Tibial artery (tissue), 4 donors: ENCODE measurements at places on chromosomes 3 and 15.

GRCh38 chr3:34066328-34066727 is 267.9 kb downstream of the PDCD6IP start:
- DNase-seq = no peak

GRCh38 chr3:177642804-177643125 is 445.5 kb upstream of the TBL1XR1 start:
- DNase-seq = no peak

DNA sequence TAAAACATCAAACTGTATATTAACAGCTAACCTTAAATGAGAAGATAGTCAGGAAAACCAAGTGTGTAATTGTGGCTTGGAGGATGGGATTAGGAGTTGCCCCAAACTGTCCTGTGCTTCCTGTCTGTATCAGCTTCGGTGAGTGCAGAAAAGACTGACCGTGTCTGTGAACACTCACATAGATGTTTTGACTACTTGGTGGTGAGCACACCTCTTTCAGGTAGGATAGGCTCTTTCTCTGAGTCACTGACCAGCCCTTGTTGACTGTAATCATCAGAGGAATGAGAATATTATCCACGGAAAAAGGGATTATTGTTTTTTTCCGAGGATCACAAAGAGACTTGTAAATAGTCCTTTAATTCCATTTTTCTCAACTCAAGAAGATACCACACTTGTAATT is 51.5 kb downstream of the GMNC start:
- no peak for DNase-seq

GRCh38 chr3:66138336-66139313 is 82.2 kb upstream of the SLC25A26 start:
- peak; percentile 69 for DNase-seq

- DNase-seq = no peak
These were observed 82.6 kb downstream of the TGFBR2 start for GRCh38 chr3:30688776-30689641.
